Germinal center (tissue), 1 donor: ENCODE measurements at places on chromosomes 2 and 18.

DNA sequence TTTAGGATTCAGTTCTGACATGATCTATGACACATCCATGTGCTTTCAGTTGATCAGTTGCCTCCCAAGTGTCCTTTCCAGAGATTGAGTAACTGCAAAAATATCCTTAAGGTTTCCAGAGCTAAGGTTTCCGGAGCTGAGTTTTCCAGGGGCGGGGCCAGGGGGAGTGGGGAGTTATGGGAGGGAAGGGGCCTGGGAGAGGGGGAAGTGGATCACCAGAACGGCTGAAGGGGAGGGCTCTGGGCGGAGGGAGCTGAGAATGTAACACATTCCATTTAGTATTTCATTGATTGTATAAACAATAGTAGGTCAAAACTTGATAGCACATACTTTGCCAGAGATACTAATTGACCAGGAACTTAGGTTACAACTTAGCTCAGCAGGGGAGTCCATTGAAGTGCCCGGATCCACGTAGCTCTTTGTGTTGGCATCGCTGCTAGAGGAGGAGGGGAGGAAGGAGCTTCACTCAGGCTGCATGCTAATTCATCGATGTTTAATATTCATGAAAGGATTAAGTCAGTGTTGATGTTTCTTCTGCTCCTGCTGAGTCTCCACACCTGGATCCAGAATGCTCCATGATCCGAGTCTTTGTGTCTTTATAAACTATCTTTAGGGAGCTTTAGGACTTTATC, 289.8 kb downstream of the ALPK2 start:
- no peak for DNase-seq

DNA sequence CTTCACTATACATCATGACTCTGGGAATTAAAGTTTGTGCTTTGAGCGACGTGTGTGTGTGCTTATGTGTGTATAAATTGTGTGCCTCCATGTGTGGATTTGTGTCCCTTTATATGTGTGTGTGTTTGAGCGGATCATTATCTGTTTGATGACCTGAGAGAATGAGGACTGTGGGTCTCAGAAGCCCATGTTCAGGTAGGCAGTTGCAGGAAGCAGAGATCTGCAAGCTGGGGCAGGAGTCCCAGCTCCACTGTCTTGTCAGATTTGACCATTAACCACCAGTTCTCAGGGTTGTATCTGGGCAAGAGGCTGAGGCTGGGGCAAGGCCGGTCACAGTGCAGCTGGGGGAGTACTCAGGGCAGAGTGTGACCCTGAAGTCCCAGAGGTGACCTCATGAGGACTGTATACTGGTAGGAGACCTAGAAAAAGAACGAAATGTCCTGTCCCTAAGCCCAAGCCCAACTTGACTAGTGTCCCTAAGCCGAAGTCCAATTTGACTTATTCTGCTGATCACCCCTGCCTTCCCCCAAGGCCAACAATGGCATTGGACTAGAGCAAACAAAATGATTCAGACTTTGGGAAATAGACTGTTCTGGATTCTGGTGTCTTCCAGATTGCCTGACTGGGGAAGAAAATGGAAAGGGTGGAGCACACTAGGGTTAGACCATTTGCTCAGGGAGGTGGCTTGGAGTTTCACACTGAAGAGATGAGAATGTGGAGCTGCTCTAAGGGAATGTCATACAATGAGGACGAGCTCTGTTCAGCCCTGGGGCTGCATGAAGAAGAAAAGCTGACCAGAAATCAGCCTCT, 28.1 kb downstream of the RHOB start:
- no peak for DNase-seq

DNA sequence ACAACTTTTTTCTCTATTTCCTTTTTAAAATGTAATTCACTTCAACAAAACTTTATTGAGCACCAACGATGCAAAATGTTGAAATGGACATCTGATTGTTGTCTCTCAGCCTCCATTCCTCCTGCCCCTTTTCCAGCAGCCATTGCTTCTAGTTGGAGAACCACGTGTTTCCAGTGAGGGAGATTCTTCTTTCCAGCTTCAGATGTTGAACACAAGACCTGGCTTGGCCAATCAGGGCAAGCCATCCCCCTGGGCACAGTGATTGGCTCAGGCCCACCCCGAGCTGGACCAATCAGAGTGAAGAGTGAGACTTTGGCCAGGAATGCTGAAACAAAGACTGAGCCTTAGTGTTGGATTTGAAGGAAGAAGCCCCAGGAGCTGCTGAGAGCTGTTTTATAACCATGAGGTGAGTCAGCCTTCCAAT, 59.0 kb downstream of the E2F6 start:
- DNase-seq = no peak

- no peak for DNase-seq
Observed at GRCh38 chr2:138919120-138919747, 139.0 kb upstream of the NXPH2 start.

- DNase-seq = peak; percentile 64
Observed at GRCh38 chr18:63074981-63075404, 244.6 kb downstream of the BCL2 start.

GRCh38 chr18:41655074-41655473, 300.0 kb upstream of the PIK3C3 start:
- no peak for DNase-seq

GRCh38 chr2:97953853-97954252, 41.9 kb downstream of the TMEM131 start:
- peak; percentile 38 for DNase-seq

DNA sequence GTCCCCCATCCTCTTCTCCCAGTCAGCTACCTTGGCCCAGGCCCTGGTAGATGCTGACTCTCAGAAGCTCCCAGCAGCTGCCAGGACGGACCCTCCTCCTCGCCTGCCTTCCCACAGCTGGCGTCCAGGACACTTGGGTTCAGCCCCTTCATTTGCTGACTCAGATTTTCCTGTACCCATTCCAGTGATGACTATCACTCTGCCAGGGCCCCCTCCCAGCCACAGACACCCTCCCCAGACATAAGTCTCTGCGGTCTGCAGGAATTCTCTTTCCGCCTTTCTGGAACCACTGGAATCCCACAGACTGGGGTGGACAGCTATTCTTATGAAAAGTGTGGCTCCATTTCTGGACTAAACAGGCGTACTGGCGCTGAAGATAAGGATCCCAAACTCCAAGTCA, 260.3 kb upstream of the EPAS1 start:
- no peak for DNase-seq

- no peak for DNase-seq
Observed at GRCh38 chr2:123870206-123870880, 154.7 kb upstream of the CNTNAP5 start.

- DNase-seq = no peak
Observed at GRCh38 chr2:186695081-186695756, 1.4 kb downstream of the FAM171B start.

DNA sequence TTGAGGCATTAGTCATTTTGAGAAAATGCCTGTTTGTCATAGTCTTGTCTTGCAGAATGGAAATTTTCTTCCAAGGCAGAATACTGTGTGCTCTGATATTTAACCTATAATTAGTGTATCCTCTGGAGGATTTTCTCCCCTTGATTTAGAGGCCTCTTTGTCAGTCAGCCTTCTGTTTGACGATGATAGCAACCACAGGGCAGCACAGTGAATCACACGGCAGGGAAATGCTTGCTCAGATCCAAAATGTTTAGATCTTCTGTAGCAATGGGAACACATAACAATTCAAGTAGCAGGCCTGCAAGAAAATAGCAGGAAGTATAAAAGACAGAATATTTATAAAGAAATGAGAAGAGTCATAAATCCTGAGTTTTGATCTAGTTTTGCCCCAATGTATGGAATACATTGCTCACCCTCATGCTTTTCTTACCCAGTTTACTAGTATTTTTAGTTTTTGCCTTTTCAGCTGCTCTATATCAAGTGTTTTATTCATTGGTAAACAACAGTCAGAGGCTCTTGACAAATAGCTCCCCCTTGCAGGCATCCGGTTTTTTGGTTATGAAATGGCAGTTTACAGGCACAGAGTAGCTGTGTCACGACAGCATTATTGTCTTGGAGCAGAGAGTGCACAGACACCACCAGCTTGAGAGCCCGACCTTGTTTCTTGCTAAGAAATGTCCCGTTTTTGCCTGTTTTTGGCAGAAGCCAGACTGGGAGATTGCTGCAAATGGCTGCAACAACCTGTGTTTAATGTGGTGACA, 185.1 kb downstream of the MYO3B start:
- DNase-seq = no peak

GRCh38 chr2:109201465-109202327, 72.7 kb downstream of the SH3RF3 start:
- DNase-seq = no peak

GRCh38 chr2:85747441-85747840, 6.3 kb upstream of the ATOH8 start:
- no peak for DNase-seq

DNA sequence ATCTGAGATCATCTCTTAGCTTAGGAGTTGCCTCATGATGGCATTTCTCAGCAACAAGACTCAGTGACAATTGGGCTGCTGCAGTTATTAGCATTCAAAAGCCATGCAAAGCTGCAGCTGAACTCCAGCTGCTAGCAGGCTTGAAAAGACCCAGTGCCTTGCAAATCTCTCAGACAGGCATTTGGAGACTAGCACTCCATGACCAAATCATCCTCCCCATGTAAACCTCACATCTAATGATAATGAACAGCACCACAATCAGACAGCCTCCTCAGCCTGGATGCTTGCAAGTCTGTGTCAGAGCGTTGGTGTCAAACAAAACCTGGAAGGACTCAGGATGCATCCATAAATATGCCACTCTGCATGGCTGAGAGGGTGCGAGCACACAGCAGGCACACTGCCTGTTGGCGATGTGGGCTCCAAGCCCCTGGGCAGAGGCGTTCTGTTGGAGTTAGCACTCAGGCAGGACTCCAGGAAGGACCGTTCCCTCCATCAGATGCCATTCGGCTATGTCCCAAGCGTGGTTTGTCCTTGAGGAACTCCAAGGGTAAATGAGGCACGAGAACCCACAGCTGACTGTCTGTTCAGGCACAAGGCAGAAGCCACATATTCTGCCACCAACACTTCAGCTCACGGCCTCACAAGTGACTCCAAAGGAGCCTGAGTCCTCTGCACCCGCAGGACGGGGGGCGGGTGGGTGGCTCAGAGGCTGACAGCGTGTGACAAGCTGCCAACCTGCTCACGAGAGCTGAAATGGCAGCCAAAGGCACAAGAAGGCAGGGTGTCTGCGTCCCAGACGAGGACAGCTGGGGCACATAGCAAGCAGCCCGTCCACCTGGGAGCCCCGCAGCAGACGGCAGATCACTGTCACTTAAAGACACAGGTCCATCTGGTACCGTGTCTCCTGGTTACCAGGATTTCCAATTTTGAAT, 183.8 kb downstream of the MYT1L start:
- no peak for DNase-seq

GRCh38 chr2:113376253-113376912, 61.1 kb upstream of the ZNG1B start:
- no peak for DNase-seq

DNA sequence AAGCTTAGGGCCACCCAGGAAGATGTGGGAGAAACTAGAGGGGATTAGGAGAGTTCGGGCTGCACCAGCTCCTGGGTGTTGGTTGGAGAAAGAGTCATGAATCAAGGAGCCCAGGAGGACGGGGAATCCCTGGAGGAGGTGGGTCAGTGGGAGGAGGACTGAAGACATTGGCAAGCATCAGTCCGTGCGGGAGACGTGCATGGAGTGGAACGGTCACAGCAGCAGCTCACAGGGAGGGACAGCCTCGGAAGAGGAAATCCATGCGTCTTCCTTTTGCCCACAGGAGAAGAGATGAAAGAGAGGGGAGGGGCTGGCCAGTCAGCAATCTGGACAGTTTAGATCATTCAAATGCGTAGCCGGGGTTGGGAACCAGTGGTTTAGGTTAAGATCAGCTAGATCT, 178.6 kb downstream of the GBX2 start:
- no peak for DNase-seq

GRCh38 chr2:113965644-113966043, 75.8 kb downstream of the ACTR3 start:
- DNase-seq = no peak

GRCh38 chr2:218035463-218036100, 32.8 kb upstream of the TNS1 start:
- DNase-seq = no peak

- DNase-seq = peak; percentile 19
Observed at GRCh38 chr2:72979896-72980295, 62.6 kb downstream of the EMX1 start.

DNA sequence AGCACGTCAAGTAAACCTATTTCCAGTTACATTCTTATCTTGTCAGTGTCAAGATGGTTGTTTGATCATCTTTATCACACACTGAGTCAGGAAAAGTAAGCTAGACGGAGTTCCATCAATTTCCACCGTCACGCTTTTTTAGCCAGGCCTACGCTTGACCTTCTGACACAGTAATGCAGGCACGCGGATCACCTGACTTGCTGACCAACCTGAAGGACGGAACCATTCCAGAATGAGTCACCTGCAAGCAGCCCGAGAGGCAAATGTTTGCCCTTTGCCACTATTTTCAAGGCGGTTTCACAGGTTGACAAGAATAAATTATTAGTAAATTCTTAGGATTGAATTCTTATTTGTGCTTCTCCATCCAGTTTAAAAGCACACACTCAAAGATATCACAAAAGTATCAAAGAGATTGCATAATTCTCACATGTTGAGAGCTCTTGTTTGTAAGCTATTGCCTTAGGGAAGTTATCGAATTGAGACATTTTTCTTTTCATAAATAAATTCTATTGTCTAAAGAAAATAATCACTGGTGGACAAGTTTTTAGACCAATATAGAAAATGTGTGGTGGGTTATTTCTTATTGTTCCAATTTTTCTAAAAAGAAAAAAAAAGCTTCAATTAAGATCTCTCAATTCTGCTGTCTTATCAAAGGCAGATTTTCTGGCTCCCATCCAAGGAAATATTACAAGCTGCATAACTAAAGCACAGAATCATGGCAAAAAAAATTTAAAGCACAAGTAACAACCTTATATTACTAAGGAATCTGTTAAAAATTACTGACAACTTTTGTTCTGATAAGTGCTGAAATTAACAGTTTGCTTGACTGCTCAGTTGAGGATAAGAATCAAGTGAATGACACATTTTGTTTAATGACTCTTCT, 31.9 kb downstream of the UXS1 start:
- DNase-seq = no peak

DNA sequence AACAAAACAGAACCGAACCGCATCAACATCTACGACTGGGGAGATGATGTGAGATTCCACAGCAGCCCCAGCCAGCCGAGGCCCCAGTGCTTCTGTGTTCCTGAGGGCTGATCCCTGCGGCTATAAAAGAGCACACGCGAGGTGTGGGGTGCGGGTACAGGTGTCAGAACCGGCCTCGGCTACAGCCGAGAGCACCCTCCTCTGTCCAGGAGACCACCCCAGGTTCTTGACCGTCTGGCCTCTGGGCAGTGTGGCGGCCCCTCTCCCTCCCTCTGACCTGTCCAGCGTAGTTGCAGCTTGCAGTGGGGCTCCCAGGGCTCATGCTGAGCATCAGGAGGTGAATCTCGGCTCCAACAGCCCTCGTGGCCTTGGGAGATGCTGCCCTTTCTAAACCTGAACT, 23.7 kb downstream of the RTP5 start:
- no peak for DNase-seq

GRCh38 chr18:72107647-72108383, 436.3 kb downstream of the CBLN2 start:
- no peak for DNase-seq

- no peak for DNase-seq
Observed at GRCh38 chr2:25088817-25089516, 47.1 kb downstream of the EFR3B start.
